ENCODE measurements at places on chromosomes 3 and 15.

DNA sequence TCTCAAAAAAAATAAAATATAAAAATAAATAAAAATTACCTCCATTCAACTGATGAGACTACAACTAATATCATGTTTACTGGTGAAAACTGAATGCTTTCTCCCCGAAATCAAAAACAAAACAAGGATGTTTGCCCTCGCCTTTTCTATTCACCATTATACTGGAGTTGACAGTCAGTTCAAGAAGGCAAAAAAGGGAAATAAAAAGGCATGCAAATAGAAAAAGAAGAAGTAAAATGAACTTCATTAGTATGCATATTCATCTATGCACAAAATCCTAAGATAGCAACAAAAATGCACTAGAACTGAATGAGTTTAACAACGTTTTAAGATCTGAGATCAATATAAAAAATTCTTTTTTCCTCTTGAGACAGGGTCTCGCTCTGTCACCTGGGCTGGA, 72.7 kb upstream of the FAM174B start:
- DNase-seq: no peak

DNA sequence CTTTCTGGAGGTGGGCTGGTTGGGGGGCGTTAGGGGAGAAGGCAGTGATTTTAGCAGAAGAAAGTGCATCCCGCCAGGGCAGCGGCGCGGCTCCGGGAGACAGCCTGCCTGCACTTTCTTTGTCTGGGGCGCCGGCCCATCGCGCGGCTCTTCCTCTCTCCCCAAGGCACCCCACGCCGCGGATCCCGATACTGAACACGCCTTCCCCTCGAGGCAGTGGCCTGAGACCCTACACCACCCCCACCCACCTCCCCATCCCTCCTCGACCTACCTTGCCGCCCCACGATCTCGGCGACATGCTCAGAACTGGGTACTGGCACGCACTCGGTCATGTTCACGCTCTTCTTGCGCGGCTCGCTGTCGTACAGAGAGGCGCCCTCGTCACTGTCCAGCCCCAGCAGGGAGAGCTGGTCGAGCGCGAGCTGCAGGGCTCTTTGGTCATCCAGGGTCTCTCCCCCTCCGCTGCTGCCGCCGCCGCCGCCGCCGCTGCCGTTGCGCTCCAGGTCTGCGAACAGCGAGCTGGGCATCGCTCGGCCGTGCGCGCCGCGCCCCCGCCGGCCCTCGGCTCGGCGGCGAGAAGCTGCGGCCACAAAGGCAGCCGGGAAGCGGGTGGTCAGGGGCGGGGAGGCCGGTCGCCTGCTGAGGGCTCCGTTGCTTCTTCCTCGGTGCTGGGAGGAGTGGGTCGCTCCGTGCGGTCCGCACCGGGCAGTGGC, 483 bp downstream of the MEX3B start:
- DNase-seq: peak; percentile 53

- no peak for DNase-seq
Observed at GRCh38 chr3:141895731-141896130, 19.3 kb downstream of the ATP1B3 start.

DNA sequence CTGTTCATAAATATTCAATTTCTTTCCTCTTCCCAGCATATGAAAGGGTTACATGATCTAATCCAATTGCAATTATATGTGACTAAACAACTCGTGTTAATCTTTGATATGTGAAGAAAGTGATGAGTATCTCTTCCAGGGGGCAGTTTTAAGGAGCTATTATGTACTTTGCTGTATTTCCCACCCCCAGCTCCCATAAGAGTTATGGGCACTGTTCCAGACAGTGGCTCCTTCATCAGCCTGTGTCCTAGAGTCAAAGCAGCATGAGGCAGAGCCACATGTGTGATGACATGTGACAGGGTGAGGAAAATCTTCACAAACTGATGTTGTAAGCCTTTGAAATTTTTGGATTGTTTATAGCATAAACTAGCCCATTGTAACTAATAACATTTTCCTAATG, 315.4 kb downstream of the DIPK2A start:
- DNase-seq: no peak

- DNase-seq: no peak
Observed at GRCh38 chr3:45153658-45154437, 7.7 kb upstream of the CDCP1 start.

DNA sequence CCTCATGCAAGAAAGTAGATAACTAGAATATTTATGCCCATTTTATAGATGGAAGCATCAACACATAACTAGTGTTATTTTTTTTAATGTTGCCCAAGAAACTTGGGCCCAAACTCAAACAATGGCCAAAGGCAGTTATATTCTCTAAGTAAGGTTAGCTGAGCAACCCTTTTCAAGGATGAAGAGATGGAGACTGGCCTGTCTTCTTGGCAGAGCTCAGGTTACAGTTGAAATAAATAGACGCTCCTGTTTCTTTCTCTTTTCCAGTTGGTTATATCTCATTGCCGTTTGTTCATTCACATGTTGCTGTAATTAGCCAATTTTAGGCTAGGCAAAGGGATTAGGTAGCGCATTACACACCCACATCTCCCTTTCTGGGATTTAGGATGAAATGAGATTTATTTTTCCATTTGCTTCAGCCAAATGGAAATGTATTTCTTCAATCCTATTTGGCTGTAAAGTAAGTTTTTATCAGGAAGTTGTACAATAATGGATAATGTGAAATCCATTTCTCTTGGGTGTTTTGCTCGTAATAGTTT, 93.2 kb downstream of the CMSS1 start:
- DNase-seq: no peak

DNA sequence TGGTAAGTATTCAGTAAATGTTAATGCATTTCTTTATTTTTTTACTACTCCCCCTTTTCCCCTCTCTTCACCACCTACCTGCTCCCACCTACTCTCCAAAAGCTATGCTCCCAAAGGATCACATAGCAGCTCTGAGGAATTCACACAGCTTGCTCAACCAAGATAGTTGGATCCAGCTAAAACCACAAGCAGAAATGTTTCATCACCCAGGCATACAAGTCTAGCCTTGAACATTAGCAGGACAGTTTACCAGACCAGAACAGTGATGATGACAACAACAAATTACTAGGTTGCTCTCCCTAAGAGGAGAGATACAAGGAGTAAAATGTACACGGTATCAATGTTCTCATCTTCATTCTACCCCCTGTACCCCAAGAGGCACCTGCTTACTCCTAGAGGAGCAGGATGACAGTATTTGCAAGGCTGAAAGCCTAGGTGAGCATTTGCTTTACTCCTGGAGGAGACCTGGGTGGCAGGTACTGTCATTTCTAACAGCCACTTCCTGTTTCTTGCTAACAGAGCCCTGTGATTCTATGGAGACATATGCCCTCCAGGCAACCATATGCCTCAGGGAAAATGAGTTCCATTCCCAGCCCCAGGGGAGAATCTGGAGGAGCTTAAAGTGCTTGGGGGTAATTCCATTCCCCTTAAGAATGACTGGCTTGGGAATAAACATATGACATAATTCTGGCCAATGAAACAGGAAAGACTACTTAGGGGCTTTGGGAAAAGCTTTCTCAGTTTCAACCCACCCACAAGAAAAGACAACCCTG, 237.5 kb downstream of the NTRK3 start:
- peak; percentile 45 for DNase-seq

- no peak for DNase-seq
Observed at GRCh38 chr15:83698294-83698693, 44.4 kb downstream of the ADAMTSL3 start.

DNA sequence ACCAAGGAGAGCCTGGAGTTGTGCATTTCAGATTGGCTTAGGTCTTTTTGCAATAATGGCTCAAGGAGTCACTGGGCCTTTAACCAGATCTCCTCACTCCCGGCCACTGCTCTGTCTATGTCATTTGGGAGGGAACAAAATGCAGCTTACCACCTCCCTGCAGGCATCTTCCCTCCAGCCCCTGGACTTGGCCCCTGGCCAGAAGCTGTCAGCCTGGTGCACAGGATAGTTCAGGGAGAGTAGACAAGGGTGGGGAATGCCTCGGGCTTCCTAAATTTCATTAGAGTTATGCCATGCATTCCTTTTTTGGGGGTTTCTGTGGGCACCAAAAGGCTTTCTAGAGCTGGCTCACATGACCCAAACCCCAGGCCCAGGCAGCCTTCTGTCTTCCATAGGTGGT, 70.2 kb upstream of the HRH1 start:
- no peak for DNase-seq

GRCh38 chr3:107600780-107601179, 78.0 kb downstream of the BBX start:
- no peak for DNase-seq

GRCh38 chr15:98668566-98669308, 20.4 kb downstream of the IGF1R start:
- no peak for DNase-seq

- peak; percentile 25 for DNase-seq
Observed at GRCh38 chr15:77107531-77108355, 36.8 kb upstream of the TSPAN3 start.

DNA sequence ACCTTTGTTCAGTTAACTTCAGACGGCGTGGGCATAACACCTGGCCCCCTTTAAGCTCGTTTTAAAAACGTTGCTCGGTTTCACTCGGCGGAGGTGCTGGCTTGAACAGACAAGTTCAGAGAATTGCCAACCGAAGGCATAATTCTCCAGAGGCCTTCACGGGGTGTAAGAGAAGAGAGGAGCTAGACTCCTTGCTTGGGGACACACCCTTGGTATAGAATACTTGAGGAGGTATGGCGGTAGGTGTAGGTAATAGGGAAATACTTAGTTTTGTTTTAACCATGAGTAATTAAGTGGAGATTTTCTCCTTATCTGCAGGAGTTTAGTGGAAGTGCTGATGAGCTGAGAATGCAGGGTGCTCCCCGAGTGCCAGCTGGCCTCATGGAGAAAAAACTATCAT, 921 bp downstream of the FBXL2 start:
- DNase-seq: no peak

DNA sequence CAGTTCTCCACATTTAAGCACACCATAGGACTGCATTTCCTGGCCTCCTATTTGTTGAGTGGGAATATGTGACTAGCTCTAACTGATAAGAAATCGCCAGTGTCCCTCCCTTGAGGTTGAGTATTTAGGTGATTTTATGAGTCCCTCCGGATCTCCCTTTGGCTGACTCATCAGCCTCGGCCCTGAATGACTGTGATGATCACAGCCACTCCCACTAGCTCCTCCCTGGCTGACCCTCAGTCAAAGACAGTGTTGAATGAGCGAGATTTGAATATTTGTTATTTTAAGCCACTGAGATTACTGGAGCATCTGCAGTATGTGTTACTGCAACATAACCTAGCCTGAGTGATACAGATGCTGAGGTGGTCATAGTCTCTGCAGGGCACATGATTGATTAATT, 515.3 kb downstream of the EPHB1 start:
- DNase-seq: no peak

DNA sequence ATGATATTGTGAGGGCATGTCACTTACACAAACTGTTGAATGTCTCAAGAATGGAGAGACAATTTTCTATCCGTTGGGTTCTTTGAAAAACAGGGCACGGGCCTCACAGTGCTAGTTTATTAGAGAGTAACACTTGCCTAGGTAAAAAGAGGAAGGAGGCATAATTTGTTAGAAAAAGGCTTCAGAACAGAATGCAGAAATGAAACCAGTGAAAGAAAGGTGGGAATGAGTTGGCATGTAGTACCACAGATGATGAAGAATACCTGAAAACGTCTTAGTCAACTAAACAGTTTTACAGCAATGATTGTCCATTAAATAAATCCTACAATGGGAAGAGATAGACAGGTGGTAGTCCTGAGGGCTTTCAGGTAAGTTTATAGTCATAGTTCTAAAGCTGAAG, 1399.7 kb upstream of the CADM2 start:
- no peak for DNase-seq

GRCh38 chr15:94638183-94638582, 406.8 kb downstream of the MCTP2 start:
- no peak for DNase-seq

DNA sequence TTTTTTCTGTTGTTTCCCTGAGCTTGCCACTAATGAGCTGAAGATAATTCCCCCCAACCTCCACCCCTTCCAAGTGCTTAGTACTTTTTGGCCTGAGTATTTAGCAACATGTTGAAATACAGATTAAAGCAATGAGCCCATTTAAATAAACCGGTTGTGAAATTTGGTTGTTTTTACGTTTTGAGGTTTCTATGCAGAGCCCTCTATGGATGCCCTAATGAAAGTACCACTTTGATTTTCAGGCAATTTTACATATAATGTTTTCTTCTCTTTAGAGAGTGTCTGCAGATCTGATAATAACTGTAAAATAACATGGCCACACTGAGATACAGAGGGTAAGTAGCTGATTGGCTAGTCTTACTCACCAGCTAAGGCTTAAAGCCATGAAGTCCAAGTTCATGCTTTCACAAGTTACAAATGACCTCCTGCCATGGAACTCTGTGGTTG, 139.4 kb upstream of the SLC7A14 start:
- no peak for DNase-seq

GRCh38 chr3:37921025-37921424, 59.3 kb downstream of the CTDSPL start:
- DNase-seq: no peak

GRCh38 chr3:35658686-35659085, 19.4 kb downstream of the ARPP21 start:
- no peak for DNase-seq

- no peak for DNase-seq
Observed at GRCh38 chr3:33426630-33427317, 13.4 kb downstream of the UBP1 start.

- DNase-seq: no peak
Observed at GRCh38 chr3:165640970-165641369, 196.3 kb downstream of the BCHE start.

DNA sequence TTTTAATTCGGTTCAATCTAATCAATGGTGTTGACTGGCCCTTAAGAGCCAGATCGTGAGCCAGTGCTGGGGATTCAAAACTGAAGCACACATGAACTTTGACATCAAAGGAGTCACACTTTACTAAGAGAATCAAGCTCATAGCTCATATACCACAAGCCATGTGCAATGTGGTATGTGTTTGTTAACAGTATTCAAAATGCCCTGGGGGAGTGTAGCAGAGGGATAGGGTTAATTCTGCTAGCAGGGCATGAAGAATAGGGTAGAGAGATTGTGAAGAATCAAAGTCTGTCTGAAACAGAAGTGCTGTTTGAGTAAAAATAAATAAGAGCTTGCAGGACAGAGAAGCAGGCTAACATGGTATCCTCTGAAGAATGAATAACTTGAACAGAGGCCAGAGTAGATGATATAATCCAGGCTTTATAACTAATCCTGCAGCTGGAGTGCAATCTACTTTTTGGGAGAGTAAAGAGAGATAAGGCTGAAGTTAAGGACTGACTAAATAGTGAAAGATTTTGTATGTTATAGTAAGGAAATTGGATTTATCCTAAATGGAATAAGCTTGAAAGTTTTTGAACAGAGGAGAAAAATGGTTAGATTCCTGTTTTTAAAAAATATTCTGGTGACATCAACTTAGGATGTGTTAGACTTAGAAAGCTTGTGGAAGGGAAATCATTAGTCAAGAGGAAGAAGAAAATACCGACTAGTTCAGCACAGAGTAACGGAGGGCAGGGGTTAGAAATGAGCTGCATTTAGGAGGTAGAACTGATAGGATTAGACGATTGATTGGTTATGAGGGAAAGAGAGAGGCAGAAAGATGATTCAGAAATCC, 292.0 kb downstream of the NFKBIZ start:
- no peak for DNase-seq

GRCh38 chr15:64010719-64011118, 35.6 kb downstream of the DAPK2 start:
- DNase-seq: no peak
